ENCODE measurements at places on chromosomes 7 and 10. TPM values are rescaled to one million over a fixed set of nuclear protein-coding genes. Genes with fewer than 3 reads are reported as not detected.

GRCh38 chr10:121553511-121554264 lies 44.6 kb downstream of the FGFR2 start:
- H3K4me3 ChIP-seq: no peak overlapping the region
- no peak for DNase-seq
- no peak overlapping the region for H3K27ac ChIP-seq
- peaks cover 17% of the 10 kb centered on the region for H3K36me3 ChIP-seq

- H3K4me3 ChIP-seq: no peak overlapping the region
- no peaks in the 10 kb centered on the region for H3K4me1 ChIP-seq
- no peak overlapping the region for H3K27ac ChIP-seq
- no peaks in the 10 kb centered on the region for H3K27me3 ChIP-seq
- DNase-seq: no peak
Measured at GRCh38 chr10:111410740-111411139, 333.9 kb downstream of the ADRA2A start.

GRCh38 chr7:92955081-92955480 lies 118.7 kb upstream of the CDK6 start:
- DNase-seq: no peak
- no peak overlapping the region for H3K27ac ChIP-seq
- no peak overlapping the region for H3K4me3 ChIP-seq
- H3K4me1 ChIP-seq: no peaks in the 10 kb centered on the region
- H3K27me3 ChIP-seq: no peaks in the 10 kb centered on the region

- H3K27me3 ChIP-seq: peaks cover 6% of the 10 kb centered on the region
- no peaks in the 10 kb centered on the region for H3K4me1 ChIP-seq
- DNase-seq: no peak
Measured at GRCh38 chr7:154886591-154886990, 116.3 kb downstream of the PAXIP1 start.

- no peaks in the 10 kb centered on the region for H3K27me3 ChIP-seq
- DNase-seq: no peak
- H3K4me1 ChIP-seq: no peaks in the 10 kb centered on the region
- no peak overlapping the region for H3K27ac ChIP-seq
- H3K36me3 ChIP-seq: no peaks in the 10 kb centered on the region
- H3K4me3 ChIP-seq: no peak overlapping the region
Measured at GRCh38 chr10:82515256-82515655, 640.3 kb downstream of the NRG3 start.

DNA sequence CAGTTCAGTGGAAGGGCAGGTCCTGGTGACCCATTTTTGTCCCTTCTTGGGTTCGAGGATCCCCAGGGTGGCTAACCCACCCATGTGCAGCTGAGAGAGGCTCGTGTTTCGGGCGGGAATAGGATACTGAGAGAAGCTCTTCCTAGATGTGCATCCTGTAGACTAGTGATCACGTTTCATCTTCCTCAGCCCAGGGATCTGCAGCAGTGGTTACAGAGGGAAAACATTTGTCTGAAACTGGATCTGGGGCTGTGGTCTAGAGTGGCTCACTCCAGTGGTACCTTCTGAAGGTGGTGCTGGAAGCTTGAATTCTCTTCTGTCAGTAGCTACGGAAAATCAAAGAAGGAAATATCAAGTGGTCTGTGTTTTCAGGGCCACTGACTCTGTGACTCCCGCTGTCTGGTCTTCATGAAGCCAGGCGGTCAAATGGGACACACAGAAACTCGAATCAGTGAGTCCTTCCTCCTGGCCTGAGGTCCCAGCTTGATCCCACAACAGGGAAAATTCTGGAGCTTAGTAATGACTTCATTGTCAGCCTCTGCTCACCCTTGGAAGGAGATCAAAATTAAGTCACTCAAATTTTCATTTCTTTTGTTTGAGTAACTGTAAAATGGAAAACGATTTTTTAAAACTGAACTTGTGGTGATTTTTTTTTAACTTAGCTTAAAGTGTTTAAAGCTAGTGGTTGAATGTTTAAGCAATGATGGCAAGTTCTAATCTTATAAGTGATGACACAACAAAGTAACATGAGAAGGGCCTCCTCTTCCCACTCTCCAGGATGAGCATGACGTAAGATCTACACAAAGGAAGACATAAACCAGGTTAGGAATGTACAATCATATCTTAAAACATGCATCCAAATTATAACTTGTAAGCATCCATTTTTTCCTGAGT lies 469.3 kb upstream of the KLF6 start:
- H3K4me1 ChIP-seq: no peaks in the 10 kb centered on the region
- DNase-seq: no peak
- H3K36me3 ChIP-seq: no peaks in the 10 kb centered on the region

GRCh38 chr7:69208276-69208675 lies 390.0 kb upstream of the AUTS2 start:
- H3K4me1 ChIP-seq: no peaks in the 10 kb centered on the region
- H3K36me3 ChIP-seq: no peaks in the 10 kb centered on the region
- DNase-seq: no peak
- H3K27ac ChIP-seq: no peak overlapping the region

- H3K36me3 ChIP-seq: no peaks in the 10 kb centered on the region
- H3K27ac ChIP-seq: no peak overlapping the region
- H3K4me1 ChIP-seq: no peaks in the 10 kb centered on the region
- H3K27me3 ChIP-seq: no peaks in the 10 kb centered on the region
- H3K4me3 ChIP-seq: no peak overlapping the region
Measured at GRCh38 chr7:121081327-121081936, 92.9 kb downstream of the CPED1 start.

- no peaks in the 10 kb centered on the region for H3K4me1 ChIP-seq
- H3K27me3 ChIP-seq: no peaks in the 10 kb centered on the region
- no peak overlapping the region for H3K27ac ChIP-seq
- H3K36me3 ChIP-seq: no peaks in the 10 kb centered on the region
Measured at GRCh38 chr10:106795619-106796018, 368.9 kb downstream of the SORCS1 start.

DNA sequence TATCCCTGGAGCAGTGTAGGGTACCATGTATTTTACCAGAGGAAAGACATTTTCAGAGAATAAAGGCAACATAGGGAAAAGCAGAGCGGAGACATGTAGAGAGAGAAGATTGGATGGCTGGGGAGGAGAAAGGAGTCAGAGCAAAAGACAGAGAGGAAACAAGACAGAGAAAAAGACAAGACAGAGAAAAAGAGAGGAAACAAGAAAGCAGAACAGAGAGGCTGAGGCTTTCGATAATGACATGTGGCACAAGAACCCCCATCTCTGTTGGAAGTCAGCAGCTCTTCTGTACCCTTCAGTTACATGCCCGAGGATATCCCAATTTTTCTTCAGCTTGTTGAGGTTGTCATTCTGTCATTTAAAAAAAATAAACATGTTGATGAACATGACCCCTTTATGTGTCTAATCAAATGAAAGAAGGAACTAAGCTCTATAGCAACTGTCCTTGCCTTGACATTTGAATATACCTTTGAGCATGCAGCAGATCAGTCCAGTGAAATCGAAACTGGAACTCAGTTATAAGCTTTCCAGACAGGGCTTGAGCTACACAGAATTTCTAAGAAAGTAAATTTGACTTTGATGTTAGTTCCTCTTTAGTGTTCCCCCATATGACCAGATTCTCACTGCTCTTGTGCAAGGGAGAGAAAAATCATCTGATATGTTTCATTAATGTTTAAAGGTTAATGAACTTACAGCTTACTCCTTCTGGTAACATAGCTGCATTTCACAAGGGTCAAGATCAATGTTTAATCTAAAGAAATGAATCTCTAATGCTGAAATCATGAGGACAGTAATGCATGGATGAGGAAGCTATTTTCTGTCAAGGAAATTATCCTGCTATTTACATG lies 75.1 kb upstream of the SP4 start:
- H3K4me3 ChIP-seq: no peak overlapping the region
- peak overlapping the region; percentile 6 for H3K27ac ChIP-seq
- H3K4me1 ChIP-seq: peaks cover 5% of the 10 kb centered on the region

- no peaks in the 10 kb centered on the region for H3K4me1 ChIP-seq
- H3K4me3 ChIP-seq: no peak overlapping the region
- DNase-seq: no peak
- no peaks in the 10 kb centered on the region for H3K36me3 ChIP-seq
- H3K27ac ChIP-seq: no peak overlapping the region
- no peaks in the 10 kb centered on the region for H3K27me3 ChIP-seq
Measured at GRCh38 chr10:124366825-124367224, 51.9 kb downstream of the OAT start.

DNA sequence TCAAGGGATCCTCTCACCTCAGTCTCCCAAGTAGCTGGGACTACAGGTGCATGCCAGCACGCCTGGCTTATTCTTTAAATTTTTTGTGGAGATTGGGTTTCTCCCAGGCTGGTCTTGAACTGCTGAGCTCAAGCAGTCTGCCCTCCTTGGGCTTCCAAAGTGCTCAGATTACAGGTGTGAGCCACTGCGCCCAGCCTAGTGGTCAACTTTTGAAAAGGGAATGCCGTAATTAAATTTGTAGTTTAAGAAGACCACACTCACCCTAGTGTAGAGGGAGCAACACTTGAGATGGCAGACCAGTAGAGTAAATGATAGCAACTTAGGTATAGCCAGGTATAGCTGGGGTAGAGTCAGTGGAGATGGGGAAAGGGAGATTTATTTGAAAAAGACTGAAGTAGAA lies 17.6 kb downstream of the ZRANB1 start:
- no peak for DNase-seq
- no peaks in the 10 kb centered on the region for H3K27me3 ChIP-seq
- peaks cover 31% of the 10 kb centered on the region for H3K4me1 ChIP-seq
- no peak overlapping the region for H3K27ac ChIP-seq
- H3K4me3 ChIP-seq: no peak overlapping the region
- peaks cover 3% of the 10 kb centered on the region for H3K36me3 ChIP-seq

DNA sequence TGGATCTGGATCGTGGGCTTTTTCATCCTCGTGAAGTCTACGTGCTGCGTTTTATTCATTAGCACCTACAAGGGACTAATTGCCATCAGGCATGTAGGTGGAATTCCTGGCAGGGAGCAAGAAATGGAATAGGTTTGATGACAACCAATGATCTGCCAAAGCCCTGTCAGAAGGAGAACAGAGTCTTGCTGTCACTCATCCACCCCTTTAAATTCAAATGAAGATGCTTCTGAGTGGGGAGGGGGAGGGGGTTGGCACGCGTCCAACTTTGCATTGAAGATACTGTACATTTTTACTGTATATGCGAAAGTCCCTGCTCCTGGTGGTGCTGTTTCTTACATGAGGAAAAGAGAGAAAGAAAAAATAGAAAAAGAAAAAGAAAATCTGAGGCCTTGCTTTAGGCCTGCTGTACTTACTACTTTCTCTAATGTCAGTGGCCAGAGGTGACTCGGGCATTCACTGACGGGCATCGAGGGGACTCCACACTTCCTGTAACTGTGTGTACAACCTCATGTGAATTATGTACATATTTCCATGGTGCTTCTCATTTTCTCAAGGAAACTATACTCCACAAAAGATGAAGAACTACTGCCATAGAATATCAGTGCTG lies 569.1 kb downstream of the INHBA start:
- no peak overlapping the region for H3K4me3 ChIP-seq
- no peak overlapping the region for H3K27ac ChIP-seq
- no peak for DNase-seq
- no peaks in the 10 kb centered on the region for H3K27me3 ChIP-seq
- H3K4me1 ChIP-seq: no peaks in the 10 kb centered on the region

TMEM229A gene
- not detected for total RNA-seq

GRB10 gene
- total RNA-seq: 36.5 TPM

RAB19 gene
- 1.7 TPM for total RNA-seq

CASP7 gene
- 36.3 TPM for total RNA-seq

MYH16 gene
- not detected for total RNA-seq

SRRM3 gene
- 0.86 TPM for total RNA-seq

EEPD1 gene
- 7.9 TPM for total RNA-seq

CEP41 gene
- 10.0 TPM for total RNA-seq
